Erythroblast (primary cell): ENCODE measurements at places on chromosomes 7 and 10.
A peak's percentile ranks its signal among the peaks of the same experiment; 100 is the strongest.

DNA sequence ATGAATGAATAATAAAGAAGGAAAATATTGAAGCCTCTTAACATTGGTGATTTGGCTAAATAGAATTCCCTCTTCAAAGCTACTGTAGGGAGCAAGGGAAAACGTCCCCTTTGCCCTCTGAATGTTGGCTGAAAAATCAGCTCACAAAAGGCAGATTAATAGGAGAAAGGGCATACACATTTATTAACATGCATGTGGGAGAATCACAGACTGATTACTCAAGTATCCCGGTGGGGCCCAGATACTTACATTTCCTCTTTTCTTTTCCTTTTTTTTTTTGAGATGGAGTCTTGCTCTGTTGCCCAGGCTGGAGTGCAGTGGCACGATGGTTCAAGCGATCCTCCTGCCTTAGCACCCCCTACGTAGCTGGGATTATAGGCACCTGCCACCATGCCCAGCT, 68.5 kb downstream of the HK1 start:
- no peak for DNase-seq

DNA sequence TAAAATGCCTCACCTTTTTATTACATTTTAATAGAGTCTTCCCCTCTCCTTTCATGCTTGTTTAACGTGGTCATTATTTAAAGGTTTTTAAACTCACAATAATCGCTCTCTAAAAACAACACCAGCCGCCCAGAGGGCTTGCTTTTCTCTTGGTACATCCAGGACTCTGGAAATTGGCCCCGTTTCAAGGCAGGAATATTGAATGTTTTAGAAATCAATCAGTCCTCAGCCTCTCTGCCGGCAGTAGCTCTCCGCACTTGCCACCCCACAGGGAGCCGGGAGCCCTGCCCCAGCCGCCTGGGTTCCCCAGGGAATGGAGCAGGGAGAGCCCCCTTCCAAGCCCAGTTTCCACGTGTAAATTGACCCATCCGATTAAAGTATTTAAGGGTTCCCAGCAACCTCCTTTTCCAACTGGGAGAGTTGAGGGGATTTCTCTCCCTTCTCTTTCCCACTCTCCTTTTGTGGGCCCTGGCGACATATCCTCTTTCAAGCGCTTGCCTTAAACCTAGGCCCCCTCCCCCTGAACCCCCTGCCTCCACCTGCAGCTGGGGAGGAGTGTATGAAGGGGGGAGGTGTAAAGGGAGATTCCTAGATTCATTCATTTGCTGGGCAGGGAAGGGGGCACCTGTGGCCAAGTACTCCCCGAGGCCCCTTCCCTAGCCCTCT, 1.9 kb downstream of the FGF8 start:
- no peak for DNase-seq

DNA sequence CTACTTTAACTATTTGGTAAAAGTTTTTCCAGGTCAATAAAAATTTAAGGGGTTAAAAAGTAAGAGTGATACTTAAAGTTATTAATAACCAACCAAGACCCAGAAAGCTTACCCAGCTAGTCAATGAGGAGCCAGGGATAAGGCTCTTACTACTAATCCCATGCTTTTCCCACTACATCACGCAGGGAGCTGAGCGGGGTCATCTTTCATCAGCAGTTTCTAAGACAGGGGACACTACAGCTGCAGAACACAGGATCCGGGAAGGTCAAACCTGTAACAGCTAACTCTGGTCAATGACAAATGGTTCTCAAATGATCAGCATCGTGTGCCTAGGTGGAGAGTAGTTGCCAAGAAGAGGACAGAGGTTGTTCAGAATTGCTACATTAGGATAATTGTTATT, 65.1 kb downstream of the RSU1 start:
- DNase-seq, result no peak

DNA sequence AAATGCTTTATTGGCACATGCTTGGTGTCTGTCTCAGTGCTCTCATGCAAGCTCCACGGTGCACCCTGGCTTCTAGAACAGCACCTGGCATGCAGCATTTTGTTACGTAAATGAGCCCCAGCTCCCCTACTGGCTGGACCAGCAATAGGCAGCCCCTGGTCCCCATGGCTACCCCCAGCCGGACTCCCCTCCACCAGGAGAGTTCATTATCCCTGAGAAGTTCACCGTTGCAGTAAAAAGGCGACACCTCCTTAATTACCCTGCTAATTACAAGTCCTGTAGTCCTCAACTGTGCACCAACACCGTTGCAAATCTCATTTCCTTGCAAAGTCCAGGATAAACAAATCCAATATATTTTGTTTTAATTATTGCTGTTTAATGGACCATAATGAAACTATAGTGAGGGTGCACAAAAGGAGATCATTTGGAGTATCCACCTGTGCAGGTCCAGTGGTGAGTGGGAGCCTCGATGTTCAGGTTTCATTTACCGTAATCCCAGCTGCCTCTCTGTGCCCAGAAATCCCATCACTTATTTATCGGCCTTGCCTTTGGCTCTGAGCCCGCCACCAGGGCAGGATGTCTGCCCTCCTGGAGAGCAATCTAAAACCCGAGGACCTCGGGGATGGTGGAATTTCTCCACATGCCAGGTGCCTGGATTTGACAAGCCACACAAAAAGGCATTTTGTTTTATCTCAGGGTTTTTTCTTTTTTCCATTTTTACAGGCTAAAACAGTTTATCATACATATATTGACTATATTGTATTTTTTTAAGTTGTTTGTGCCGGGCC, 12.8 kb upstream of the DRGX start:
- peak; percentile 4 for DNase-seq

- no peak for DNase-seq
Observed at GRCh38 chr7:66558201-66558641, 70.5 kb upstream of the KCTD7 start.

DNA sequence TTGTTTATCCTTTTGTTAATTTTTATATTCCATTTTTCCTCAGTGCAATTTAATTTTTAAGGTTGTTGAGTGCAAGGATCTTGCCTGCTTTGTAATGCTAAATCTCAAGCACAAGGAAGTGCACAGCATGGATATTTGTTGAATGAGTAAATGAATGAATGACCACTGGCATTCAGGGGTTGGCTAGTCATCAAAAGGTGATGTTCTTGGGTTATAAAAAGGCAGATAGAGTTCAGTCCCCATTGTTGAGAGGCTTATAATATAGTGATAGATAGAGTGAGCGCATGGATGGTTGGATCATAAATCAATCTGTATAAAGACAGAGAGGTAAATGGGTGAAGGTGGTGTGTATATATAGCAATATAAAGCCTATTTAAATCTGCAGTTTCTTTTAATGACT, 193.2 kb upstream of the KLF6 start:
- DNase-seq, result no peak

DNA sequence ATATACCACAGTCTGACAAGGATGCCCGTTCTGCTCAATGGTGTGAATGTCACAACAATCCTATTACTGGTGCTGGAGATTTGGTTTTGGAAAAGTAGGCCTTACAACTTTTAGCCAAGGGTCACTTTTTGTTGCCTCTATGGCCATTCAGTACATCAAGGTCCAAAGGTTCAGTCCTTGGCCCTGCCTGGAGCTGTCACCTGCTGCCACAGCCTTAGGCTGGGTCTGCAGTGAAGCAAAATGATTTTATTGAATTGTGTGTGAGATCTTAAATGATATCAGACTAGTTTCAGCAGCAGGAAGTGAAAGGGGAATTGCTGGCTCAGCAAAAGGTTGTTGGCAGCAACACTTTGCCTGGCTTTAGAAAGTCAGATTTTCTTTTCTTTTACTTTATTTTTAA, 427.6 kb downstream of the THSD7A start:
- DNase-seq, result no peak

GRCh38 chr7:28726555-28726954, 231.6 kb downstream of the TRIL start:
- DNase-seq, result no peak

- no peak for DNase-seq
Observed at GRCh38 chr10:62850646-62851045, 34.5 kb upstream of the EGR2 start.

GRCh38 chr7:74441801-74442200, 11.9 kb upstream of the GTF2IRD1 start:
- DNase-seq, result no peak

DNA sequence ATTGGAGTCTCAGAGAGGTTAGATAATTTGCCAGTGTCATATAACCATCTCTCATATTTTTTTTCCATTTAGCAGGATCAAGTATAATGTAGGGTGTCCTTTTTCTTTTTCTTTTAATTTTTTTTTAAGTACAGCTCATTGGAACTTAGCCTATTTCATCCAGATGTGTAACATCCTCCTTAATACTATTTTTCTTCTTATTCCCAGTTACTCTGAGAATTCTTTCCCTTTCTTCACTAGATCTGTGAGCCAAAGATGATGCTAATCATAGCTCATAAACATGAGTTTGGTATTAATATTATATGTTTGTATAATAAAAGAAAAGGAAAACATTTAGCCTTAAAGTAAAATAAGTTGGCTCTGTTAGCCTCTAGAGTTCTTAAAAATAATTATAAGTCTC, 32.8 kb downstream of the PPP1R9A start:
- DNase-seq, result no peak

DNA sequence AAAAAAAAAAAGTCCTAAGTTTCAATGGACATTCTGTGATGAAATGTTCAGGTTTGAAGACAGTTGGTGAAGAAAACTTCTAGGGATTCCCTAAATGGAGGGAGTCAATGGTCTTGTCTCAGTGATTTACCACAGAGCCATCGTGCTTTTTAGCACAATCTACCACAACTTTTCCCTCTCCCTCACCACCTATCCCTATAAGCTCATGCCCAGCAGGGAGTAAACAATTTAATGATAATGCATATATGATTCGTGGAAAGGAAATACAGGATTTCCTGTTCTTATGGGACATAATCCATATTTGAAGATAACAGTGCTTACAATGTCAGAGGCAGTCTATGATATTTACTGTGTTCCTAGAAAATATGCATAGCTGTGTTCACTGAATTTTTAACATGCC, 38.4 kb upstream of the CD36 start:
- no peak for DNase-seq

DNA sequence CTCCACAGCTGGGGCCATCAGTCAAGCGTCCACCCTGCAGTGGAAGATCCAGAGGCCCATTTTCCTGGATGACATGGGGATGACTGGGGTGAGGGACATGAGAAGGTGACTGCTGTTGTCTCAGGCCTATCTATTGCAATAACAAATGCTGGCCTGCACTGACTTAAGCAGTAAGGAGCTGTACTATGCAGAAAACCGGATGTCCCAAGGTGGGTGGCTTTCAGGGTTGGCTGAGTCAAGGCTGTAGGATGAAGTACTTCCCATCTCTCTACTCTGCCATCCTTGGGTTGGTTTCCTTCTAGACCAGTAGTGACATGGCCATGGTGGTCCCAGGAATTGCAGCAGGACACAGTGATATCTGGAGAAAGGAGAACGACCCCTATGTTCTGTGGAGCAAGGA, 48.1 kb downstream of the NEURL1 start:
- DNase-seq, result no peak

- no peak for DNase-seq
Observed at GRCh38 chr10:91104193-91105041, 116.0 kb upstream of the PCGF5 start.

- DNase-seq, result no peak
Observed at GRCh38 chr7:33339074-33339790, 209.9 kb downstream of the BBS9 start.

DNA sequence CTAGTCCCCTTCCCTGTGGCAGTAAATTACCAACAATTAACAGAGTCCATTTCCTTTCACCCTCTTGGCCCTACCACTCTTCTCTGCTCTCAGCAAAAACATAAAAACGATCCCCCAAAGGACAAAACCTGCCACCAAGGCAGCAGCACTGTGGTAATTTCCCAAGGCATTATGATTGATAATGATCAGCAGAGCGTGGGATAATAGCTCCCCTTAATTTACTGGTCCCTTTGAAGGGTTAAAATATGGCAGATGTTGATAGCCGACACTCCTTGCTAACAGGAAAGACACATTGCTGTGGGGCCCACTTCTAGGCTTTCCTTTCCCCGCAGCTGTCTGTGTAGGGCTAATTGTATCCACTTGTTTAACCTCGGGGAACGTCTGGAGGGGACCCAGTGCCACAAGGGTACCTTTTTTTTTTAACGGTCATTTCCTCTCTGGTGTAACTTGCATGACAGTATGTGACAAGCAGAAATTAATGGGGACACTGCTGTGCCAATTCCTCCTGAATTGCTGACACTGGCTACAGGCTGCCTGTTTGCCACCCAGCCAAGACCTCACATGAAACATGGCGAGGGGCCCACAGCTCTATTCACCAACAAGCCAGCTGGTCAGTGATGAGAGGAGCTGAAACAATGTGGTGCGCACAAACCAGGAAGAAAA, 81.3 kb downstream of the CDK6 start:
- DNase-seq, result peak; percentile 66

DNA sequence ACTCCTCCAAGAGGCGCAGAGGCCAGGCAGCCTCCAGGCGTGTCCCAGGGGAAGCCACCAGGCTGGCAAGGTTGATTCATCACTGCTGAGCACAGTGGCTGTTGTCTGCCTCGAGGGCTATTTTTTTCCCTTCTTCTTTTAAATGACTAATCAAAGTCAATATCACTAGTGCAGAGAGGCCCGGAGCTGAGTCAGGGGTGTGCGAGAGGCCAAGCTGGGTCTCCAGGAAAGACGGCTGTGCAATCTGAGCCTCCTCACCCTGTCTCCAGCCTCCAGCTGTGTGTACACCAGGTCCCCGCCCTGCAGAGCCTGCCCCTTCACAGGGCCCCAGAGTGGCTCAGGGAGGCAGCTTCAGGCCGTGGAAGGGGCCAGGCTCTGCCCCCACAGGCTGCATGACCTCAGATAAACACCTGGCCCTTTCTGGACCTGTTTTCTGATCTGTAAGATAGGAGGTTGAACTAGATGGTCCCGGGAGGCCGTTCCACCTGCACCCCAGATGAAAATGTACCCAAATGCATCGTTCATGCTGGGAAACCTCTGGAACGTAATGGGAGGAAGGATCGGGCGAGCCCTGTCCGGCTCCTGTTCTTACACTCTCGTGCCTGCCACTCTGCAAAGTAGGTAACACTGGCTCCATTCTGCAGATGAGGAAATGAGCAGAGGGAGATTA, 3.7 kb downstream of the STX1A start:
- DNase-seq, result peak; percentile 93

DNA sequence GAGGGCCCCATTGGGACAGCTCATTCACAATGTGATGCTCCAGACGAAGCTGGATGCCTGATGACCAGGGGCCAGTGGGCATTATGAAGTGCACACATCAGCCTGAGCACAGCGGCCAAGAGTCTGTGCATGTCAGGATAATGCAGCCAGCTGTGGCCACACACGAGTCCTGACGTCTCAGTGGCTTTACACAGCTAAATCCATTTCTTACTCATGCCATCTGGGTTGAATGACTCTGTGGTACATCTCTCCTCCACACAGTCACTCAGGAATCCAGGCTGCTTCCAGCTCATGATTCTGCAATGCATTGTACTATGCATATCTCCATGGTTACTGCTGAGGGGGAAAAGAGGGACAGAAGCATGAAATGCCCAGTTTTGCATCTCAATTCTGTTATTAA, 123.6 kb downstream of the PRLHR start:
- DNase-seq, result no peak

DNA sequence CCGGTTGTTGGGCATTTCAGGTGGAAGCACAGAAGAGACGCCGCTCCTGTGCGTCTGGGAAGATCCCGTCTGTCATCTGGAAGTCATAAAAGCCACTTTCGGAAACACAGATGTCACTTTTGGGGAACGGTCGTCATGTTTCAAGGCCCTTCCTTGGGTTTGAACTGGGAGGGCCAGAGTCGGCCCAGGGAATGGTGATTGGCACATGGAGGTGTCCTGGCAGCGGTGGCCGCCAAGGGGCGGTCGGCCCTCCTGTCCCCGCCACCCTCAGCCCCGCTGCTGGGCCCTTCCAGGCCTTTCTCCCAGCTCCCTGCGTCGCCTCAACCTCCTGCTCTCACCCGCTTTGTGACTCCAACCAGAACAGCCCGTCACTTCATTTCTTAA, 115.2 kb upstream of the SFMBT2 start:
- no peak for DNase-seq
